Astrocyte (in vitro differentiated cells and primary cell): ENCODE measurements at places on chromosomes 7 and 10. TPM values are rescaled to one million over a fixed set of nuclear protein-coding genes. Genes with fewer than 3 reads are reported as not detected.

GRCh38 chr10:7662522-7662921 lies 4.2 kb downstream of the ITIH5 start:
- no peak for DNase-seq

- DNase-seq, result no peak
These were observed 98.8 kb downstream of the INPP5A start for GRCh38 chr10:132636358-132636757.

- no peak for DNase-seq
These were observed 4.5 kb downstream of the NEUROG3 start for GRCh38 chr10:69568472-69569395.

DNA sequence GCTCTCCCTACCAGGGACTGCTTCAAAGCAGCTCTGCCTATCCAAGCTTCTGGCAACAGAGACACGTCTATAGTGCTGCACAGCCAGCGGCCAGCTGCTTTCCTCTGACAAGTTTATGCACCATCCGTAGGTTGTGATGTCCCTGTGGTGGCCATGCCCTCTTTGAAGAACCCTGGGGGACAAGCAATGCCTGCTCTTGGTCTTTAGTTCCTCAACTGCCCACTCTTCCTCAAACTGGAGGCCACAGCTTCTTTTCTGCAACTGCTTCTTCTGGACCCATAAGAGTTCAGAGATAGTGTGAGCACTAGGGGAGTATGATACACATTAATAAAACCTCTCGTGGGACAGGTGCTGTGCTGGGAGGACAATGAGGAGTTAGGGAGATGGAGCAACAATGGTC lies 164.9 kb downstream of the ELMO1 start:
- DNase-seq, result no peak

GRCh38 chr7:47581438-47581803 lies 490 bp downstream of the TNS3 start:
- no peak for DNase-seq

- DNase-seq, result no peak
These were observed 484.8 kb upstream of the DPP6 start for GRCh38 chr7:153567426-153567825.

DNA sequence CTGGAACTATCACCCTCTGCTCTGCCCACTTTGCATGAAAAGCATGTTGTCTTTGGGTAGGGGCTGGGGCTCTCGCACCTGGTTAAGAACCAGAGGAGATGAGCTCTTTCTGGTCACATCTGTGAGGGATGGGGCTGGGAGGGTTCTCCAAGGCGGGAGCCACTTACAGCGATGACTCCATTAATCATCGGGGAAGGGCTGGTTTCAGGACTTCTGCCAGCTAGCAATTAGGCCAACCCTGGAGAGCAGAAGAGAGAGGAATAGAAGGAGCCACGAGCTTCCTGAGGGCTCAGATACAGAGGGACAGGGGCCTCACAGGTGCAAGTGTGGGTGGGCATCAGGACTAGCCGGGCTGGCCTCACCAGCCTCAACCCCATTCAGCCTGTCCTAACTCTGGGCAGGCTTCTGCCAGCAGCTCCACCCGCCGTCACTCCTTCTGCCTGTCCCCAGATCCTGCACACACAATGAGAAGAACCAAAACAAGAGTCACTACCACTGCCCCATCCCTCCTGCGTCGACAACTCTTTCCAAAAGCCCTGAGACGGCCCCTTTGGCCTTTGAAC lies 8.4 kb downstream of the AQP1 start:
- peak; percentile 34 for DNase-seq

DNA sequence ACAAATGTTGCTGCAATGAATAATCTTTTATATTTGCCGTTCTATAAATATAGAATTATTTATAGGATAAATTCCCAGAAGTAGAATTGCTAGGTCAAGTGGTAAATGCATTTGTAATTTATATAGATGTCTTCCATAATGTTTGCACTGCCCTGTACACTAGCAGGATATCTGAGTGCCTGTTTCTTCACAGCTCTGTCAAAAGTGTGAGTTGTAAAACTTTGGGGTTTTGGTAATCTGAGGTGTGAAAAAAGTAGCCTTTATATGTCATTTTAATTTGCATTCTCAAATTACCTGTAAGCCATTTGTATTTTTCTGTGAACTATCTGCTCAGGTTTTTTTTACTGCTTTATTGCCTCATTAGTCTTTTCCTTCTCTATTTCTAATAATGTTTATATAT lies 271.2 kb downstream of the NEBL start:
- no peak for DNase-seq

GRCh38 chr7:80097756-80098155 lies 36.9 kb upstream of the GNAI1 start:
- no peak for DNase-seq

DNA sequence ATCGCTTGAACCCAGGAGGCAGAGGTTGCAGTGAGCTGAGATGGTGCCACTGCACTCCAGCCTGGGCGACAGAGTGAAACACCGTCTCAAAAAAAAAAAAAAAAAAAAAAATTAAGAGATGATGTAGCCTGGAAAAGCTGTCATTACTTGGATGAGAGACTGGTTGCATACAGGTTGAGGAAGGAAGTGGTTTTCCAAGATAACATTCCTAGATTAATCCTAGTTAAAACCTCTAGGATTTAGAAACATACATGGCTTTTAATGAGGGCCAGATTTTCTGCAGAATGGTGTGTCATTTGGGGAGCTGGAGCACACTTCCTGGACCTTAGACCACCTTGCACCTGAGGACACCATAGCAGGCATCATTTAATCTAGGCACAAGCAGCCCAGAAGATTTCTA lies 17.8 kb downstream of the VWA2 start:
- DNase-seq, result peak; percentile 48

- DNase-seq, result peak; percentile 16
These were observed 292.8 kb downstream of the ANKRD7 start for GRCh38 chr7:118517275-118517674.

- no peak for DNase-seq
These were observed 21.1 kb upstream of the CFAP46 start for GRCh38 chr10:132963430-132963960.

DNA sequence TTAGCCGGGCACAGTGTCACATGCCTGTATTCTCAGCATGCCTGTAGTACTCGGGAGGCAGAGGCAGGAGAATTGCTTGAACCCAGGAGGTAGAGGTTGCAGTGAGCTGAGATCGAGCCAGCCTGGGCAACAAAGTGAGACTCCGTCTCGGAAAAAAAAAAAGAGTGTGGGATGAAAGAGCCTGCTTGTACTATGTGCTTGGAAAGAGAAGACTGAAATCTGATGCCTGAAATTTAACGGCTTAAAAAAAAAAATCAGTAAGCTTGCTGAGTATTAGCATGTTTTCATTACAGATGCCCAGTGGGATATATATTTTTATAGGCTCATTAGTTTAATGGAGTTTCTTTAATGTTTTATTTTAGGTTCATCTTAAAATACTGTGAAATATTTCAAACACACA lies 4.2 kb downstream of the NT5C2 start:
- no peak for DNase-seq

The BICC1 gene
- 23.0 and 37.5 TPM in 2 replicates for total RNA-seq

The SAMD8 gene
- total RNA-seq, result 33.3 and 35.4 TPM in 2 replicates

The COPG2 gene
- 20.6 and 22.6 TPM in 2 replicates for total RNA-seq

The HTR5A gene
- total RNA-seq, result not detected in 2 replicates

The NODAL gene
- 0.43 TPM in 1 of 2 replicates, not detected in the other for total RNA-seq

The OGDHL gene
- 1.2 and 1.9 TPM in 2 replicates for total RNA-seq

The GSTO1 gene
- 127 and 131 TPM in 2 replicates for total RNA-seq

The TMEM213 gene
- not detected in 2 replicates for total RNA-seq

The FGFBP3 gene
- 1.9 and 3.3 TPM in 2 replicates for total RNA-seq

The GNG11 gene
- 7.7 and 8.8 TPM in 2 replicates for total RNA-seq

The ADRB1 gene
- total RNA-seq, result 0.62 and 1.3 TPM in 2 replicates

The OR13A1 gene
- not detected in 2 replicates for total RNA-seq

The UCN3 gene
- not detected in 2 replicates for total RNA-seq

The SFXN4 gene
- total RNA-seq, result 16.7 and 16.9 TPM in 2 replicates
